Adrenal gland (tissue), 19 donors: ENCODE measurements at places on chromosomes 16 and 17. TPM values are rescaled to one million over a fixed set of nuclear protein-coding genes. Genes with fewer than 3 reads are reported as not detected.

ABCA8 gene
- 37.0 TPM for polyA plus RNA-seq

DRC3 gene
- 3.2 TPM for polyA plus RNA-seq

CCDC40 gene
- polyA plus RNA-seq: 11.6 TPM

NME4 gene
- 347 TPM for polyA plus RNA-seq

UNKL gene
- polyA plus RNA-seq: 27.9 TPM

GDPD3 gene
- polyA plus RNA-seq: 17.6 TPM

ASGR2 gene
- polyA plus RNA-seq: 1.4 TPM

SCGB1C2 gene
- polyA plus RNA-seq: not detected

UBALD1 gene
- 3.7 TPM for polyA plus RNA-seq
